ENCODE measurements at places on chromosomes 11 and 22.

DNA sequence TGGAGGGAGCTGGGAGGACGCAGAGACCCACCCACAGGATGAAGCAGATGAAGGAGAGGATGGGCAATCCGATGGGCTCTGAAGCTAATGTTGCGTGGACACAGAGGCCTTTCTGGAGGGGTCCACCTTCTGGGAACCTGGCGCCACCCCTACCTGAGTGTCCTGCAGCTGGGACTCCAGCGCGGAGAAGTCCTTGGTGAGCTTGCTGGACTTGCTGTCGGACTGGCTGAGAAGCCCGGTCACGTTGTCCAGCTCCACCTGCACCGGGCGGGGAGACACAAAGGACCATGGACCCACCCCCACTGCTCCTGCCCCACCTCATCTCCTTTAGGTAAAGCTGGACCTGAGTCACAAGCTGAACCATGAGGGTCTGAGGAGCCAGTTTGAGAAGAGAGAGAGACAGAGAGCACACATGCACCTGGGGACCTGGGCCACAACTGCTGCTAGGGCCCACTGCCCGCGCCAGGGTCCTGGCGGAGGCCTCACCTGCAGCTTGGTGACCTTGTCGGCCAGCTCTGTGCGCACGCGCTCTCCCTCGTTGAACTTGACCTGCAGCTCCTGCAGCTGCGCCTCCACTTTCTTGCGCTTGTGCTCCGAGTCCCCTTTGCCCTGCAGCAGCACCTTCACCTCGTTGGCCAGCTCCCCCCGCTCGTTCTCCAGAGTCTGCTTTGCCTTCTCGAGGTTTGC is 40.8 kb downstream of the APOL1 start:
- H3K27ac ChIP-seq, result no peak overlapping the region
- no peaks in the 10 kb centered on the region for H3K4me1 ChIP-seq
- no peak overlapping the region for H3K4me3 ChIP-seq

DNA sequence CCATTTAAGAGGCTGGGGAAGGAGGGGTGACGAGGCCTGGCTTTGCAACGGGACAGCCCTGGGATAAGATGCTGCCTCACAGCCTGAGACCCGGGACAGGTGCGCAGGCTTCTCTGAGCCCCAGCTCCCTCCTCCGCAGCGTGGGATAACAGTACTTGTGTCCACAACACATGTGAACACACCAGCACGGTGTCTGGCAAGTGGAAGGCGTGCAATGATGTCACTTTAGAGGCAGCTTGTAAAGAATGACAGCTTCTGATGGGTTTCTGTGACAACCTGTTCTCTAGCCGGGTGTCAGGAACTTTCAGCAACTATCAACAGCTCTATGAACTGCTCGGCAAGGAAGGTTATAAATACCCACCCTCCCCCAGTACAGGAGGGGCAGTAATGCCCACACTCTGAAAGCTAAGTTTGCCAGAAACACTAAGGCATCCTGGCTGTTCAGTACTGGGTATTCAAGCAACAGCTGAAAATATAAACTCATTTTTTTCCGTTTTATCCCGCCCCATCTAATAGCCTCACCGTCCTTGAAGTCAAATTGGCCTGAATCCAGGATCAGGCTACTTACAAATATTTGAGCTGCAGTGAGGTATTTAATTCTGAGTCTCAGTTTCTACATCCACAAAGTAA is 59.7 kb downstream of the MYH9 start:
- H3K4me3 ChIP-seq, result no peak overlapping the region
- DNase-seq, result no peak
- H3K27ac ChIP-seq, result peak overlapping the region; percentile 92
- peaks cover 69% of the 10 kb centered on the region for H3K36me3 ChIP-seq
- H3K4me1 ChIP-seq, result peaks cover 45% of the 10 kb centered on the region
- H3K27me3 ChIP-seq, result no peaks in the 10 kb centered on the region

- no peaks in the 10 kb centered on the region for H3K36me3 ChIP-seq
- H3K27ac ChIP-seq, result no peak overlapping the region
Measured at GRCh38 chr11:68978931-68979594, 1.7 kb downstream of the MRGPRD start.

GRCh38 chr11:100061006-100061405 is 626.1 kb upstream of the ARHGAP42 start:
- DNase-seq, result no peak
- H3K4me3 ChIP-seq, result no peak overlapping the region

DNA sequence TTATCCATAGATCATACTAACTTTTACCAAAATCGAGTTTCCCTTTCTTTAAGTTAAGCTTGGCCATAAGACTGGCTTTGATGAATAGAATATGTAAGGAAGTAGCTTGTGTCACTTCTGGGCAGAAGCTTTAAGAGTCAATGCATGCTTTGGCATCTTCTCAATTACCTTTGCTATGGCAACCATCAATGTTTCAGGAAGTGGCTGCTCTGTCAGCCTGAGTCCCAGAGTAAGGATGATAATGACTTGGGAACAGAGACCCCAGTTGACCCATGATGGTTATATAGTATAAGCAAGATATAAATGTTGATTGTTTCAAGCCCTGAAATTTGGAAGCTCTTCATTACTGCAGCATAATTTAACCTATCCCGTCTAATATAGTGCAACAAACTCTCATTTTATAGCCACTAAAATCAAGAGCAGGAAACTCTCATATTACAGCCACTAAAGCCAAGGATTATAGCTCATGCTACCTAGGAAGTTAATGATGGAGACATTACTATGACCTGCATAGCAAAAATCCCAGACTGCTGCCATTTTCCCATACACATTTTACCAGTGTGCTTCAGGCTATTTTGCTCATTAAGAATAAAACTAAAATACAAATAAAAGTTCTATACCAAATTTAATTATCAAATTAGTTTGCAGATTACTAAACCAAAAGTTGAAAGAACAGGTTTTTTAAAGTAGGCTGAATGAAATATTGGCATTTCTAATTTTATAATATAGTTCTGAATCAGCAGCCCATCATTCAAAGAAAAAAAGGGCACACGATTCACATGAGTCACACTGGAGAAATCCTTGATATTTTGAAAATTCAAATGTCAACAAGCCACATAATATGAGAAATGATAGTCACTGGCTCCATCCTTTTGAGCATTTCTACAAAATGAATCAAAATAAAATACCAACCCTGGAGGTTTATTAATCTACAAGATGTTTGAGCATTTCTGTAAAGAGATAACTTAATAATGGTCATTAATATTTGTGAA is 23.8 kb downstream of the FSHB start:
- DNase-seq, result no peak
- H3K27ac ChIP-seq, result no peak overlapping the region
- no peaks in the 10 kb centered on the region for H3K36me3 ChIP-seq
- H3K4me1 ChIP-seq, result no peaks in the 10 kb centered on the region
- H3K27me3 ChIP-seq, result no peaks in the 10 kb centered on the region

GRCh38 chr11:1178906-1179305 is 21.2 kb downstream of the MUC5AC start:
- no peaks in the 10 kb centered on the region for H3K36me3 ChIP-seq
- no peak for DNase-seq
- H3K4me1 ChIP-seq, result no peaks in the 10 kb centered on the region
- no peak overlapping the region for H3K4me3 ChIP-seq
- H3K27me3 ChIP-seq, result no peaks in the 10 kb centered on the region

- H3K4me3 ChIP-seq, result peak overlapping the region; percentile 54
- no peak for DNase-seq
- no peak overlapping the region for H3K27ac ChIP-seq
- H3K27me3 ChIP-seq, result no peaks in the 10 kb centered on the region
Measured at GRCh38 chr11:693887-694562, 997 bp downstream of the DEAF1 start.
